Cortex of kidney (tissue), 1 donor: ENCODE measurements at places on chromosomes 4 and X.

GRCh38 chrX:45191383-45191782 is 9.3 kb downstream of the DIPK2B start:
- no peak for DNase-seq

GRCh38 chr4:109131559-109131958 is 170.9 kb downstream of the COL25A1 start:
- DNase-seq: no peak

DNA sequence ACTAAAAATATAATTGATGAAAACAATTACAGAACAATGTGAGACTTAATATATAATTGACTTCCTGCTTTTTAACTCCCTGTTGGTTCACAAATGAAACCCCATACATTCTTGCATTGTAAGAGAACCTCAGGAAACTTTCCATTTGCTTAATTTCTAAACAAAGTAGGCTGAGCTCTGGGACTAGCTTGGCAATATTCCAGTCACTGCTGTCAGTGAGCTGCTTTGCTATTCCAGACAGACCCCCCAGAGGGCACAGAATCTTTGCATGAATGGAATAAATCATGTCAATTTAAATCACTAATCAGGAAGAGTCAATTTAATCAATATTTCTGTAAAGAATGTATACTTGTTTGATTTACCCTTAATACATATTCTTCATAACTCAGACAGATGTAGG is 110.6 kb downstream of the NEXMIF start:
- DNase-seq: no peak

GRCh38 chrX:15834827-15835595 is 19.6 kb downstream of the AP1S2 start:
- DNase-seq: no peak

- DNase-seq: no peak
Observed at GRCh38 chrX:17842769-17843525, 18.2 kb downstream of the RAI2 start.

DNA sequence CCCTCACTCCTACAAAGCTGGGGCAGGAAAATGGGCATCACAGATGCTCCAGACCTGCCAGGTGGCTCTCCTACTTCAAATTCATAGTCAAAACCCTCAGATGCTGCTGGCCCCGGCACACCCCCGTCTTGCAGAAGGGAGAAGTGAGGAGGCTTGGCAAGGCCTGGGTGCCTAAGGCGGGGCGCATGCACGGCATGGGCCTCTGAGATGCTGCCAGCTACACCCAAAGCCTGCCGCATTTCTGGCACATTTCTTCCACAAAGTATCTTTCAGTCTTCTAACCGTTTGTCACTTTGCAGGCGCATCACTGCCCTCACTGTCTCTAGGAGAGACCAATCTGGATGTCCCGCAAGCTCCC is 19.6 kb downstream of the WDR1 start:
- no peak for DNase-seq

- DNase-seq: no peak
Observed at GRCh38 chr4:128416921-128417320, 129.3 kb upstream of the PGRMC2 start.
